A549 treated with GW870086 at 1 μM for 4 hours (cell line): ENCODE measurements at places on chromosomes 6 and 20. TPM values are rescaled to one million over a fixed set of nuclear protein-coding genes. Genes with fewer than 3 reads are reported as not detected.

NOTCH4 gene
- total RNA-seq, result 0.38 to 0.79 TPM (median 0.71 TPM) in 5 replicates

TFAP2A gene
- total RNA-seq, result 10.8 to 16.7 TPM (median 11.9 TPM) in 5 replicates

SIM1 gene
- not detected in 5 replicates for total RNA-seq

POPDC3 gene
- total RNA-seq, result 24.7 to 28.3 TPM (median 27.1 TPM) in 5 replicates

PRPH2 gene
- total RNA-seq, result not detected in 5 replicates

TLDC2 gene
- total RNA-seq, result not detected in 5 replicates

MAP1LC3A gene
- total RNA-seq, result 21.1 to 28.2 TPM (median 26.4 TPM) in 5 replicates

CALHM4 gene
- total RNA-seq, result not detected in 5 replicates

TREM2 gene
- not detected in 5 replicates for total RNA-seq

TRPC4AP gene
- 57.0 to 62.5 TPM (median 60.6 TPM) in 5 replicates for total RNA-seq

DDX39B gene
- 324 to 377 TPM (median 358 TPM) in 5 replicates for total RNA-seq

NPEPL1 gene
- total RNA-seq, result 26.0 to 35.8 TPM (median 34.8 TPM) in 5 replicates

ECT2L gene
- not detected in 5 replicates for total RNA-seq

GJA10 gene
- not detected in 5 replicates for total RNA-seq

ARMH2 gene
- not detected in 5 replicates for total RNA-seq

MRAP2 gene
- total RNA-seq, result 1.4 to 2.0 TPM (median 1.9 TPM) in 5 replicates

DYNLT2 gene
- total RNA-seq, result 0.44 to 0.68 TPM (median 0.57 TPM) in 5 replicates

SNPH gene
- total RNA-seq, result 3.6 to 4.7 TPM (median 4.1 TPM) in 5 replicates

RSPH4A gene
- total RNA-seq, result 0.19 to 0.27 TPM (median 0.24 TPM) in 5 replicates

LIN28B gene
- total RNA-seq, result 0.97 to 1.6 TPM (median 1.4 TPM) in 5 replicates

CCM2L gene
- 0.24 to 0.56 TPM (median 0.45 TPM) in 5 replicates for total RNA-seq

SLC17A2 gene
- total RNA-seq, result not detected in 5 replicates
